ENCODE measurements at places on chromosomes 3 and 15.

- DNase-seq, result no peak
Observed at GRCh38 chr3:127820221-127820825, 2.0 kb downstream of the MGLL start.

DNA sequence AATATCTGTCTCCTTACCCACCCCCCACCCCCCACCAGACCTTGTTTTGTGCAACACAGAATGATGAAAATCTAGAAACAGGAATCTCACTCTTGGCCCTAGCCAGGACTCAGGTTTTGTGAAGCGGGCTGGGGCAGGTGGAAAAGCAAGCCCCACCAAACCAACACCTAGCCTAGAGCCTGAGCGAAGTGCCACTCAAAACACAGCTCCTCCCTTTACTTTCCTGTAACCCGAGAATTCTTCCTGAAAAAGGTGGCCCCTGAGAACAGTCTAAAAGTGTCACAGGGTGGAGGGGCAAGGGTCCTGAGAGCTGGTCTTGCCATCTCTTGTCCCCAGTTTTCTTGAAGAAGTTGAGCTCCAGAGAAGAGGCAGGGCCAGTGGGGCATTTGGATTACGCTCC, 17.4 kb upstream of the RPUSD3 start:
- DNase-seq, result no peak

DNA sequence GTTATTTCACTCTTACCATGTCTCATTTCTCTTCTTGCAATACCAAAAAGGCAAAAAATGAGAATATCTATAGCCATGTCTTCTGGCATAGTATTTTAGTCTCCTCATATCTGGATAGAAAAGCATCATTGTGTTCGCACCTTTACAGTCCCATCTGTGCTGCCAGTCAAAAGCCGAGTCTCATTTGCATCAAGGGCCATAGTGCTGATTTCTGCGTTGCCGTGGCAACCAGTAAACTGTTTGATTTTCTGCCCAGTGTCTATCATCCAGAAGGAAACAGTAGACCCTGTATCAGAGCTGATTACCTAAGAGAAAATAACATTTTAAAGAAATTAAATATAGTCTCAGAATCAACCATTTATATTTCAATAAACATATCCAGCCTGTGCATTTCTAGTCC, 86.1 kb upstream of the SERPINI2 start:
- DNase-seq, result no peak

DNA sequence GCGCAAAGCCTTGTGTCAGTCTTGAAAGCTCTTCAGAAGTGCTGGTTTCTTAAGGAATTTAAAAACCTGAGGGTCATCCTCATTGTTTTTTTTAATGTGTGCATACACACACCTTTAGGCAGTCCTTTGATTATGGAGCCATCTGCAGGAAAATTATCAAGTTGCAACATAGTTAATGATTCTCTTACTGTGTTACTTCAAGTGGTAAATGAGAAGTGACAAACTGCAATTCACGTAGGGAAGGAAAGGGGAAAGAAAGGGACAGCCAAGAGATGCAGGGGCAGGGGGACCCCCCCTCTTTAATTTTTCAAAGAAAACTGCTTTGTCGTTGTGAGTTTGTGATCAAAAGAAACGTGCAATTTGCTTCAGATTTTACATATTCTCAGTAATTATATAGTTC, 162.4 kb upstream of the CGNL1 start:
- DNase-seq, result no peak

GRCh38 chr3:153038779-153039178, 123.2 kb upstream of the RAP2B start:
- no peak for DNase-seq

DNA sequence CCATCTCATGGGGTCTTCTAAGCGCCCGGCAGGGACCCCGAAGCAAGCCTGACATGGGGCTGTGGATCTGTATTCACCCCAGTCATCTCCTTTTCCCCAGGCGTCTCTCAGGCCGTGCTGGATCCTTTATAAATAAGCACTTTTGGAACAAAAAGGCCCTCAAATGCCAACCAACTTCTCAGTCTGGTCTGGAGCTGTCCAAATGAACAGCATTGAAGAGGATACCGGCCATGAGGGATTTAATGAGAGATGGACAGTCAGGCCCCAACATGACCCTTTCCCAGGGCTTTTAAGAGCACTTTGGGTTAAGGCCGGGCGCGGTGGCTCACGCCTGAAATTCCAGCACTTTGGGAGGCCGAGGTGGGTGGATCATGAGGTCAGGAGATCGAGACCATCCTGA, 89.2 kb upstream of the SPATA12 start:
- DNase-seq, result no peak

DNA sequence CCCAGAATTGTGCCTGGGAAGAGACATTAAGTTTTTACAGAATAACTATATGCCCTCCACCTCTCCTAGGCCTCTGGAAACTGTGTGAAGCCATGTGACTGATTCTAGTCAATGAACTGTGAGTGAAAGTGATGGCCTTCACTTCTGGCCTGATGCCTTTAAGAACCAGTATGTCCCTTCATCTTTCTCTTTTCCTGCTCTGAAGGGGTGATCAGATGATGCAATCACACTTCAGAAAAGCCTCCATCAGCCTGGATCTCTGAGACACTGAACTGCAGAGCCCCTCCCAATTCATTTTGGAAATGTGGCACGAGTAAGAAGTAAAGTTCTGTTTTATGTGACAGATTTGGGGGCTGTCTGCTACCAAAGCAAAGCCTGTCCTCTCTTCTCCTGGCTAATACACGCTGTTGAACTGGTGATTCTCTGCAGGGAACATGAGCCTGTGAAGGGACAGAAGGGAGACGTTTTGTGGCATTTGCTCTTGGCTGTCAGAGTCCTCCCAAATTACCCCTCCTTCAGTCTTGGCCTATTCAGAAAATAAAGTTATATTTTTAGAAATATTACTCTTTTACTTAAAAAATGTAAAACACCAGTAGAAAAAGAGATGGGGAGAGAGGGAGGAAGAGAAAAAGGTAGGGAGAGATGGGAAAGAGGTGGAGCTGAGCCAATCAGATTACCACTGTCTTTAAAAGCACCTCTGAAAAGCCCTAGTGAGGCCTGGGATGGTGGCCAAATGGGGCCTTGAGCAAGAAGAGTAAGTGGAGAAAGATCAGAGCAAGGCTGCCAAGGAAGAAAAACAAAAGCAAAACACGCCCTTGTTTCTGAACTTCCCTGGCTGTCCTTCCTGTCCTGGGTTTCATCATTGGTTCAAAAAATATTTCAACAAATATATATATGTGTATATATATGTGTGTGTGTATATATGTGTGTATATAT, 40.9 kb upstream of the RYK start:
- DNase-seq, result no peak

DNA sequence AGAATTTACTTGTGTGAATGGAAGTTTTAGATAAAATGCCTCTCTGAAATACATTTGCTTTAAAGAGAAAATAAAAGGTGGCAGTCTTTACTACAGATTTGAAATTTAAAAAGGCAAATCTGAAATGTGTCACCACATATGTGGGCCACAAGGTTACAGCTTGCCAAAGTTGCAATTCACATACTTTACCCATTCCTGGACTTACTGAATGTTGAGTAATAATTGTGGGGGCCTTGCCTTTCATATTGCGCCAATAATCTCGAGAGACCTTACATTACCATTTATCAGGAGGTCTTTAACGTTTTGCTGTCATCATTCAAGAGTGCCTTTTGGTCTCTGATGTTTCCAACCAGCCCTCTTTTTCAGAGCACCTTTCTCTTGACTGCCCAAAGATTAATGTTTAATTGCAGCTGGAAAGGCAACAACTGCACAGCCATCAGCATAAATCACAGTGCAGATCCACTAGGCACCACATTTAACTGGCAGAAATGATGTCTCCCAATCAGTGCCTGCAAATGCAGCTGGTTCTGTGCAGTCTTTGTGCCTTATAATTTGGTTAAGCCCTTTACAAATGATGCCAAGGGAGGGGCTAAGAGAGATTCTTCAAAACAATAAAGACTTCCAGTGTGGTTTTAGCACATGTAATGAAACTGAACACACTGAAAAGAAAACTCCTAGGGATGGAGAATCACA, 206.8 kb downstream of the MAGI1 start:
- DNase-seq, result no peak

- DNase-seq, result no peak
Observed at GRCh38 chr3:190088890-190089289, 31.8 kb downstream of the P3H2 start.

DNA sequence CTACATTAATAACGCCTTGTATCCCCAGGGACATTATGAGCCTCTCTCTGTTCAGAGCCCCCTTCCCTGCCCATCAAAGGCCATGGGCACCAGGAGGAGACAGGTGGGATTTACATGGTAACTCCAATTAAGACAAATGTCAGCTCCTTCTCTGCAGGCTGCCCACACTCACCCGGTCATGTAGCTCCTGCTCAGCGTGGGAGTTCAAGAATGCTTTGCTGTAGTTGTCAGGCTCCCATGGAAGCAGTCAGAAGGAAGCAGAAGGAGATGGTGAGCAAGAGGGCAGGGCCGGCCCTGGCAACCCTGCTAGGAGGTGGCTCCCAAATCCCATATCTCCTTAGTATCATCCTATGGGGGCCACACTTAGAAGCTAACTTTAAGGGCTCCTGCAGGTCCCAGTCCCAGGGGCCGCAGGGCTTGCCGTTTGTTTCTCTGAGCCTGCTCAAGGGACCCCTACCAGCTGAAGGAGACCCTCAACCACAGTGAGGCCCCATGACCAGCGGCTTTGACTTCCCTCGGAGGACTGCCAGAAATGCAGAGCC, 218.4 kb upstream of the TLE3 start:
- DNase-seq, result no peak

GRCh38 chr15:72995849-72996248, 56.4 kb upstream of the NEO1 start:
- no peak for DNase-seq

- no peak for DNase-seq
Observed at GRCh38 chr3:14461006-14461747, 58.8 kb downstream of the SLC6A6 start.

- DNase-seq, result no peak
Observed at GRCh38 chr3:60147249-60147950, 1097.6 kb upstream of the CFAP20DC start.

- no peak for DNase-seq
Observed at GRCh38 chr3:51696954-51697353, 9.9 kb upstream of the GRM2 start.

DNA sequence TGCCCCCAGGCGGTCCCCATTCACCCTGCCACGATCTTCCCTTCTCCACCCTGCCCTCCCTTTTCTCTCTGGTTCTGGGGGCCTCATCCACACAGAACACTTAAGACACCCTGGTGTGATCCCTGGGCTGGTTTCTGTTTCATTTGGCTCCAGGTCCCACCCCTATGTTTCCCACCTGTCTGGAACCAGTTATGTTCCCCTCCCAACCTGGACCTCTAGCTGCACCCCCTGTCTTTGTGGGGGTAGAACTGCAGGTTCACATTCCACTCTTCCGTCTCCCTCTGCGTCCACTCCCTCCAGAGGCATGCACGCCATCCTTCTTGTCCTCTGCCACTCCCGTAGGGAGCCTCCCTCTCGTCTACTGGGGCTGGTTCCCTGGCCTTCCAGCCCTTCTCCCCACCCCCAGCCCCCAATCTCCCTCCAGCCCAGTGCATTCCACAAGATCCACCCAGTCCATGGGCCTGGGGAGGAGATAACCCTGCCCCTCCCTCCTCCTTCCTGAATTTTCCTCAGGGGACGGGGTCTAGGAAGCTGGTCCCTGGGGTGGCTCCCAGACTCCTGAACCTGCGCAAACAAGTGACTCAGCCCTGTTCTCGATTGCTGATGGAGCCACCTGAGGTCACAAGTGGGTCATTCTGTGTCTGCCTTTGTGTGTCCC, 73.8 kb downstream of the ABTB1 start:
- DNase-seq, result no peak

DNA sequence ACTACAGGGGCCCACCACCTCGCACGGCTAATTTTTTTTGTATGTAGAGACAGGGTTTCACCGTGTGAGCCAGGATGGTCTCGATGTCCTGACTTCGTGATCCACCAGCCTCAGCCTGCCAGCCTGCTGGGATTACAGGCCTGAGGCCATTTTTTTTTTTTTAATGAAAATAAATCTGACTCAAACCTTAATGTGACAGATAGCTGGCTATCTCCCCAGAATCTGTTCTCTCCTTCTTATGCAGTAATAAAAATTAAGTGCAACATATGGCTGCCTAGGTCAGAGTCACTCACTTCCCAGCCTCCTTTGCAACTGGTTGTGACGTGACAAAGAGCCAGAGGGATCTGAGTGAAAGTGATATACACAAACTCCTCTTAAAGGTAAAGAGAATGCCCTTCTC, 53.0 kb downstream of the ZNF148 start:
- no peak for DNase-seq

- no peak for DNase-seq
Observed at GRCh38 chr3:127033786-127034185, 50.9 kb downstream of the PLXNA1 start.

GRCh38 chr3:157154563-157155330, 5.2 kb downstream of the CCNL1 start:
- DNase-seq, result no peak

DNA sequence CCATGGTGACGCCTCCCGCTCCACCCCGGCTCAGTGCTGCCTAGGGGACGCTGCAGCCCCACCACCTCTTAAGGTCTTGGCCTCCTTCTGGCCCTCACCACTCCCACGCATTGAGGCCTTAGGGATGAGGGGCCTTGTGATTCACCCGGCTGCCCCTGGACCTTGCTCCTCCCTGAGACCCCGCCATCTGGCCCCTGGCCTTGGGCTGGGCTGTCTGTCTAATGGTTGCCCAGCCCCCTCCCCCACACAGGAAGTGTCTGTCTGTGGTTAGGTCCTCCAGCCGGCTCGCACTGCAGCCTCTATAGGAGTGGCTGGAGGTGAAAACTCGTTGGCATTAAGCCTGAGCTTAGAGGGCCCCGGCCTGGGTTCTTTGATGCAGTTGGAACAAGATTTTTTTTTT, 21.5 kb upstream of the MTHFS start:
- DNase-seq, result no peak

DNA sequence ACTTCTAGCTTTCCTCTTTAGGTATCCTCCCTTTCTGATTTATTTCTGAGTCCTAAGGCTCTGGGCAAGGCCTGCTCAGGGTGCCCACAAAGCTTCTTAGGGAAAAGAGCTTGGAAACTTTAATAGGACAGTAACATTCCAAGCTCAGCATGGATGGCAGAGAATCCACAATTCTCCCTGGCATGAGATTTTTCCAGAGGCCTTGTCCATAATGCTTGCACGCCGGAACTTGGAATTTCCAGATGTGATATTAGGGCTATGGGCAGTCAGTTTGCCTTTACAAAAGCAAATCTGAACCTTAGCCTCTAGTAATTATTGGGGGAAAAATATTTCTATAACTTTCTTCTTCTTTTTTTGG, 139.0 kb upstream of the RBMS3 start:
- no peak for DNase-seq

- DNase-seq, result no peak
Observed at GRCh38 chr15:71802770-71803169, 7.6 kb upstream of the NR2E3 start.

- DNase-seq, result no peak
Observed at GRCh38 chr3:72461787-72462186, 386.5 kb downstream of the SHQ1 start.

GRCh38 chr3:30843877-30844276, 50.6 kb downstream of the GADL1 start:
- DNase-seq, result no peak

GRCh38 chr3:165193366-165194254, 2.6 kb downstream of the SLITRK3 start:
- DNase-seq, result no peak

- no peak for DNase-seq
Observed at GRCh38 chr3:52119826-52120225, 34.4 kb downstream of the POC1A start.
